ENCODE measurements at places on chromosomes 4 and X.

DNA sequence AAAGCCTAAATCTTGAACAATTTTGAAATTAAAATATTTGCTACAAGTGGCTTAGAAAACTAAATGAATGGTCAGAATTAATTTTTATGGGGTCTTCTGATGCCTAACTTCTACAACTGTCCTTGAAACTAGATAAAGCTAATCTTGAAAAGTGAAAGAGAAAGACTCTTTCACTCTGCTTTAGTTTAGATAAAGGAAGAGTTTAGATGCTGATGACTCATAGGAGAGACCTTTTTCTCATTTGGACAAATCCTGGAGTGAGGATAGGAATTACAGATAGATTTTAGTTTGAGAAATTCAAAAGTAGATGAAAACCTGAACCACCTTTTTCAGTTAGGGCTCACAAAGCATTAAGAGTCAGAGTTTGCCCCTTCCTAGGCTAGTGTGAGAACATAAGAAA lies 342.3 kb upstream of the GRID2 start:
- DNase-seq, result no peak

DNA sequence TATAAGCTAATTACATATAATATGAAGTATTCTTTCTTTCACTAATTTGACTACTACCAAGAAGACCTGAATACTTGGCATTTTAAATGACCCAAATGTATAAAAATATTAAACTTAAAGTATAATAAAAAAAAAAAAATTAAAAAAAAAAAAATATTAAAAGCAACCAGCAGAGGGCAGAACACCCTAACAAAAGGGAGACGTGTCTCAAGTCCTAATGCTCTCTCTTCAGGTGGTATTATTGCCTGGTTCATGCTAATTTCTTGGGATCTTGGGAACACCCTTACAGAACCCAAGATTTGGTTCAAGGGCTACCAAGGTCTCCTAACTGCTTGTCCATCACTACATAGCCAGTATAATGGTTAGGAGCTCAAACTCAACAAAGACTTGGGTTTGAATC lies 754.8 kb downstream of the RAB28 start:
- DNase-seq, result peak; percentile 10

- DNase-seq, result peak; percentile 28
These were observed 40.4 kb downstream of the RNF212 start for GRCh38 chr4:1072830-1073446.

- DNase-seq, result no peak
These were observed 28.5 kb downstream of the PCDH19 start for GRCh38 chrX:100381619-100382018.

GRCh38 chrX:71396576-71396975 lies 30.4 kb downstream of the TAF1 start:
- DNase-seq, result no peak

GRCh38 chrX:1403228-1403627 lies 11.3 kb upstream of the SLC25A6 start:
- no peak for DNase-seq

DNA sequence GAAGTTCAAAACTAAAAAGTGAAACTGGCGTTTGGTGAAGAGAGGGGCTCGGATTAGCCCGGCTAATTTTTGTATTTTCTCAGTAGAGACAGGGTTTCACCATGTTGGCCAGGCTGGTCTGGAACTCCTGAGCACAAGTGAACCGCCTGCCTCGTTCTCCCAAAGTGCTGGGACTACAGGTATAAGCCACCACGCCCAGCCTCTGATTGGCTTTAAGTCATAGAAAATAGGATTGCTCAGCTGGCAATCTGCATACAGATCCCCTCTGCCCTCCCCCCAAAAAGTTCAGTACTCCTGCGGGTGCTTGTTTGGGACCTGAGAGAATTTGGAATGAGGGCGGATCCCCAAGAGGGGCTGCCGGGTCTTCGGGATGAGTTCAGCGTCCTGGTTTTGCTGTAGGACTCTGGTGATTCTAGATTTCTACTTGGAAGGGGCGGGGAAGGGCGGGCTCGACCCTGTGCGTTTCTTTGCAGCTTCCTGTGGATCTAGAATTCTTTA lies 537 bp upstream of the PRKX start:
- no peak for DNase-seq

GRCh38 chr4:176964116-176964691 lies 171.5 kb upstream of the VEGFC start:
- DNase-seq, result no peak
